Activated T-cell treated with anti-CD3 and anti-CD28 coated beads for 1 hour (primary cell): ENCODE measurements at places on chromosomes 7 and 10.

GRCh38 chr10:36675458-36675880 is 449.9 kb upstream of the ANKRD30A start:
- DNase-seq = no peak

- no peak for DNase-seq
These were observed 9.1 kb downstream of the SSMEM1 start for GRCh38 chr7:130216750-130217149.

DNA sequence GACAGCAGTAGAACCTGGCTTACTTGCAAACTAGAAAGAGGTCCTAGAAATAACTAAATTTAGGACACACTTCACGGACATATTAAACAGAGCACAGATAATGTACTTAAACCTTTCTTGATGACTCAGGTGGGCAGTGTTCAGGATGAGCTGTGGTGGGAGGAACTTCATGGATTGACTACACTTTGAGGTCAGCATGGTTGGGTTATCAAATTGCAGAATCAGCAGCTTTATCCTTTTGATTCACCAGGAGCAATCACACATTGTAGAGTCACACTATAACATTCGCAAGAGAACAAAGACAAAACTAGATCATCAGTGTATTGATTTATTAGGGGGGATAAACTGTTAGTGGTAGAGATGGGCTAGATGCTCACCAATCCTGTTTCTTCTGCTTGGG is 38.6 kb upstream of the AGK start:
- DNase-seq = no peak

DNA sequence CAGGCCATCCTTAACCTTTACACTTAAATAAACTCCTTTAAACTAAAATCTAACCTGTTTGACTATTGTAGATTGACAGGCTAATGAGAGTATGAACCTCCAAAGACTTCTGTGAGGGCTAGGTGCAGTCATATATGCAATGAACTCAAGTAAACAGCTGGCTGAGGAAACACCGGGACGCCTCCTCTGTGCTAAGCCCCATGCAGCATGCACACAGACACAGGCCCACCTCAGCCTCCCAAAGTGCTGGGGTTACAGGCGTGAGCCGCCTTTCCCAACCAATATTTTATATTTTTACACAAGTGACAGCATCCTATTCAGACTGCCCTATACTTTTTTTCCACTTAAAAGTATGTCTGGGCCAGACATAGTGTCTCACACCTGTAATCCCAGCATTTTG is 1.5 kb upstream of the FXYD4 start:
- no peak for DNase-seq

DNA sequence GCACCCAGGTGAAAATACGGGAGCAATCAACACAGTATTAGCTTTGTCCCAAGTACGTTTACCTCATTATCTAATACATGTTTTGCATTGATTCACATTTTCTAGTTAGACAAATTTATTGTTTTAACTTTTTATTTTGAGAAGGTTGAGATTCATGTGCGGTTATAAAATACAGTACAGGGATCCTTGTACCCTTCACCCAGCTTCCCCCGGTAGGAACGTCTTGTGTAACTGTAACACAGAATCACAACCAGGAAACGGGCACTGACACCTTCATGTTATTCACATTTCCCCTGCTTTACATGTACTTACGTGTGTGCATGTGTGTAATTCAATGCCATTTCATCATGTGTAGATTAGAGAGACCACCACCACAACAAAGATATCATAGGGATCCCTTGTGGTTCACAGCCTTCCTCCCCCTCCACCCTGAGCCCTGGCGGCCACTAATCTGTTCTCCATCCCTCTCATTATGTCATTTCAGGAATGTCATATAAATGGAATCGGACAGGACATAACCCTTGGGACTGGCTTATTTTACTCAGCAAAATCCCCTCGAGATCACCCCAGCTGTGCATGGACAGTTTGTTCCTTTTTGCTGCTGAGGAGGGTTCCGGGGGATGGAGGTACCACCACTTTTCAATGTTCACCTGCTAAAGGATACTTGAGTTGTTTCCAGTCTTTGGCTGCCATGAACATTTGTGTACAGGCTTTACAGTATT is 46.5 kb upstream of the C10orf71 start:
- no peak for DNase-seq

GRCh38 chr7:129772646-129773280 is 161.2 kb downstream of the NRF1 start:
- no peak for DNase-seq

GRCh38 chr7:155579565-155579964 is 33.2 kb upstream of the CNPY1 start:
- DNase-seq = no peak

GRCh38 chr10:30967650-30968410 is 63.8 kb downstream of the ZNF438 start:
- DNase-seq = no peak

- no peak for DNase-seq
These were observed 303.0 kb downstream of the MDFIC start for GRCh38 chr7:115224922-115225321.

DNA sequence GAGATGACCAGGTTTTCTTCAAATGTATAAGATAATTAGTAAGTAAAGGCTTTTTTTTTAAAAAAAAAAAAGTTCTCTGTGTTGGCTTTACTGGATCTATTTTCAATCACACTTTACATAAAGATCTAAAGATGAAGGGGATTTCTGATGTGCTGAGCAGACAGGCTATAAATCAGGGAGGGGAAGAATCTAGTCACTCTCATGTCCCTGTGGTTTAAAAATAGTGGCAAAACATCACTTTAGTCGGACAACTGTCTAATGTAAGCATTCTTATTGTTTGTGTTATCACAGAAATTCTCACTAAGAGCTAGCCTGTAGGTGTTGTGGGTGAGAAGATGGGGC is 132.7 kb downstream of the ICA1 start:
- no peak for DNase-seq

DNA sequence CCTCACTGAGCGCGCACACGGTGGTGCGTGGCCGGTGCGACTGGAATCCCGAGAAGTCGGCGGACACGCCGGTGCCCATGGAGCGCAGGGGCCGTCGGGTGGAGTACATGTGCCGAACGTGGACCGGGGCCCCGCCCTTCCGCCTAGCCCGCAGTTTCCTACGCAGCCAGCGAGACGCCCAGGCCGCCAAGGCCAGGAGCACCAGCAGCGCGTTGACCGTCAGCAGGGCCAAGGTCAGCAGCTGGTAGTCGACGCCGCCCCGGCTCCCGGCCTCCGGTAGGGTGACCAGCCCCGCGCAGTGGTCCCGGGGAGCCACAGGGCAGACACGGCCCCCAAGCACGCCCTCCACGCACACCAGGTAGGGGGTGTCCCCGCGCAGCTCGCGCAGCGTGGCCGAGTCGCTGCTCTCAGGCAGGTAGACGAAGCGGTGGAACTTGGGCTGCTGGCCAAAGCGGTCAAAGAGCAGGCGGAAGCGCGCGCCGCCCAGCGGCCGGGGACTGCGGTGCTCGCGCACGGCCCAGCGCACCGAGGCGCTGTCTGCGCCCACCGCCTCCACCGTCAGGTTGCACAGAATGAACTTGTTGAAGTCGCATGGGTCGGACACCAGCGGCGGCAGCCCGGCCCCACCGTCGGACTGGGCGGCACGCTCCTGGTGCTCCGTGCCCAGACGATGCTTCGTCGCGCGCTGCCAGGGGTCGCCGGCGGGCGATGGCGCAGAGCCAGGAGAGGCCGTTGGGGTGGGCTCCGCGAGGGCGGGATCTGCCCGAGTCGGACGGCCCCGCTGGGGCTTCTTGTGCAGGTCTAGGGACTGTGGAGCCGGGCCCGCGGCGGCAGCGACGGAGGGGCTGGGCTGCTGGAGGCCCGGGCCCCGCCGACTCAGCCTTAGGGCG is 2.2 kb downstream of the TRIL start:
- DNase-seq = no peak

GRCh38 chr7:158357106-158357897 is 230.3 kb downstream of the PTPRN2 start:
- no peak for DNase-seq

DNA sequence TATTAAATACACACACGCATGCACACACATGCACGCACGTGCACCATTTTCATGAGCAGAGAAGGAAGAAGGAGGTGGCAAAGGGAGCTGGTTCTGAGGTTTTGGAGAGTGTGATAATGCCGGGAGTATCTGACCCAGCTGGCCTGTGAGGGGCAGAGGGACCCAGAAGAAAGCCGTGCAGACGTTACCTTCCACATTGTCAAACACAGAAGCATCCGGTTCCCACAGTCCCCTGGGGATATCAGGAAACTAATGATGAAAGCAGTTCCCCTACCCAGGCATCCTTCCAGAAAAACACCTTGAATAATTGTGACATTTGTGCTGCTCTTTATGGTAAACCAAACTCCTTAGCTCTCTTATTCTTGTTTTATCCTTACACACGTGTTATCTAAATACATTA is 85.7 kb upstream of the FAM180A start:
- no peak for DNase-seq

- no peak for DNase-seq
These were observed 47.2 kb downstream of the PYROXD2 start for GRCh38 chr10:98367604-98368451.

GRCh38 chr7:45574669-45575500 is 717 bp downstream of the ADCY1 start:
- no peak for DNase-seq

GRCh38 chr10:50216894-50217293 is 34.4 kb downstream of the ASAH2 start:
- no peak for DNase-seq

GRCh38 chr7:66952343-66953043 is 31.5 kb downstream of the TMEM248 start:
- no peak for DNase-seq

DNA sequence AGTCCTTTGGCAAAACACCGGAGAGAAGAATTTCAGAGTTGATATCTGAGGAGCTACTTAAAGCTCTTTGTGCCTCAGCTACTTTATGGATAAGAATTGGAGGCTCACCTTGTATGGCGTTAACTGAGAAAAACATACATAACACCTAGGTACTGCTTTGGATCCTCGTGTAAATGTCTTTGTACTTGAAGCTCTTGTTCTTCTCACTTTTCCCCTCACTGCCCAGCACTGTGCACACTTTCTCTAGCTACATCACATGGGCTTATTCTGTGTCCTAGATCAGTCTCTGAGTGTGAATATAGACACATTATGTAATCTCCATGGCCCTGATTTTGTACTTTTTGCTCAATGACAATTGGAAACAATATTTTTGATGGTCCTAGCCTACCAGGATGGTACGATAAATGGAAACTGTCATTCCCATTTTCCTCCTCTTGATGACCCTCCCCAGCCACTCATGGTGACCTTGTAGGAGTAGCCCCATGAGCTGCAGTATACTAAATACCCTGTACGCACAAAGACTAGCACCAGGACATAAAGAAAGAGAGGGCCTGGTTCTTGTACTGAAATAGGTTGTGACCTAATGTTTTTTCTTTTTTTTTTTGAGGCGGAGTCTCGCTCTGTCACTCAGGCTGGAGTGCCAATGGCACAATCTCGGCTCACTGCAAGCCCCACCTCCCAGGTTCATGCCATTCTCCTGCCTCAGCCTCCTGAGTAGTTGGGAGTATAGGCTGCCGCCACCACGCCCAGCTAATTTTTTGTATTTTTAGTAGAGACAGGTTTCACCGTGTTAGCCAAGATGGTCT is 22.1 kb downstream of the STAMBPL1 start:
- DNase-seq = no peak

GRCh38 chr10:28871665-28872064 is 194.3 kb downstream of the BAMBI start:
- no peak for DNase-seq

- no peak for DNase-seq
These were observed 701.3 kb downstream of the TNS3 start for GRCh38 chr7:46880508-46881196.

- no peak for DNase-seq
These were observed 184.7 kb upstream of the PCDH15 start for GRCh38 chr10:54985732-54986131.

DNA sequence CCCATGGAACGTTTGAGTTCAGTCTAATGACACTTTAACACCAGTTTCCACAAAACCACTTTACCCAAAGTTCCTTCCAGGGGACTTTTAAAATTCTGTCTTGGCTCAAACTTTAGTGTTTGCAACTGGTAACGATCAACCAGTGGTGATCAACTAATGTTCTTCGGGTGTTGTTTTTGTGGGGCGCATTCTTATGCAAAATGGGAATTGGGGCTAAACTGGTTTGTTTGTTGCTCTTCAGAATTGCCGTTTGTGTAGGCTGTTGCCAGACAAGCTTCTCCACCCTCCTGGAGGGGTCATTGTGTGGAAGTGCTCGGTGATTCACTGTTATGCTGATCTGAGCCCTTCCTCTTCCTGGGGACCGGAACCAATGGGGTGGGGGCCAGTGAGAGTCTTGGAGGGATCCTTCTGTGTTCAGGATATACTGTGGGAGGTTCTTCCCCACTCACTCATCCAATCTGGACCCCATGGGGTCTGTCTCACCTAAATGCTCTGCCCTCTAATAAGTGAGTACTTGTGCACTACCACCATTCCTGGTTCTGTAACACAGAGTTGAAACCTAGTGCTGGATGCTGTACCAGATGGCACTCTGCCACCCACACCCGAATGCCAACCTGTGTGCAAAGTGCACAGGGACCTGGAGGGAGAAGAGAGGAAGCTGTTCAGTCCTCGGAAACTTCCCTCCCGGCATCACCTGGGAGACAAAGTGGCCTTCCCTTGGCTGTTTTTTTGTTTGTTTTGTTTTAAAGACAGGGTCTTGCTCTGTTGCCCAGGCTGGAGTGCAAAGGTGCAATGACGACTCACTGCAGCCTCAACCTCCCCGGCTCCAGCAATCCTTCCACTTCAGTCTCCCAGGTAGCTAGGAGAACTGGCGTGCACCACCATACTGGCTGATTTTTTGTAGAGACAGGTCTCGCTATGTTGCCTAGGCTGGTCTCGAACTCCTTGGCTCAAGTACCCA is 2.1 kb downstream of the NFE2L3 start:
- DNase-seq = no peak

DNA sequence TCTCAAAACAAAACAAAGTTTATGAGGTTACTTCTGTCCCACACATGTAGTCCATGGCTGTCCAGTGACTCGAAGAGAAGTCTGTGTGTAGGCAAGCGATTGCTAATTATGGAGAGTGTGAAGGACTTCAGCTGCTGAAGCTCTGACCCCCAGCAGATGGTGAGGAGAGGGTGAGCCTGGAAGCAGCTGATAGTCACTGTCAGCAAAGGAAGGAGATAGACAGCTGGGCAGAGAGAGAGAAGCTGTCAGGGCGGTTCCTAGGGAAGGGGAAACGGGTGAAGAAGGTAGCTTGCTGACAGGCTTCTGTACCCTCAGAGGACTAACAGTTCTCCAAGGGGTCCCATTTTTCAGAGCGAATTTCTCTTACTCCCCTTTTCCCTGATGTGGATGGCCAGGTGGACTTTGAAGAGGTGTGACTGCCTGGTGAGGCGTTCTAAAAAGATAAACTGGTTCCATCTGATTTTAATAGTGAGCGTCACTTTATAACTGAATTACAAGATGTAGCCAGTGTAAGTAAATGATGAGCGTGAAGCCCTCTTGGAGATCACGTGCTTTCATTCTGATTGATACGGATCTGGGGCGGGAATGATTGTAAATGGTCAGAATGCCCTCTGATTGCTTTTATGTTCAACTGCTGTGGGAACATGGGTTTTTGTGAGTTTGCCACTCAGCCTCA is 12.1 kb downstream of the ZSCAN21 start:
- DNase-seq = no peak
